ENCODE measurements at places on chromosomes 1 and 21. TPM values are rescaled to one million over a fixed set of nuclear protein-coding genes. Genes with fewer than 3 reads are reported as not detected.

The TGFB2 gene
- total RNA-seq, result 2.1 TPM

The HPCA gene
- not detected for total RNA-seq

The AKR7A3 gene
- 0.21 TPM for total RNA-seq

The DNAJC6 gene
- 0.93 TPM for total RNA-seq

The RIT1 gene
- 21.6 TPM for total RNA-seq

The KRTAP12-2 gene
- total RNA-seq, result not detected

The ZNF593OS gene
- not detected for total RNA-seq

The C1orf115 gene
- 10.3 TPM for total RNA-seq

The NPHS2 gene
- not detected for total RNA-seq

The LY9 gene
- total RNA-seq, result not detected

The SPOCD1 gene
- total RNA-seq, result 1.5 TPM

The DYNLT5 gene
- not detected for total RNA-seq

The TNFRSF25 gene
- 0.96 TPM for total RNA-seq

The RGS21 gene
- total RNA-seq, result not detected

The LCE1F gene
- not detected for total RNA-seq

The VANGL2 gene
- total RNA-seq, result 2.0 TPM

The KCNA2 gene
- 0.24 TPM for total RNA-seq

The HAPLN2 gene
- not detected for total RNA-seq

The DNAI4 gene
- total RNA-seq, result 0.40 TPM

The ZSCAN20 gene
- 5.1 TPM for total RNA-seq

The KRTAP7-1 gene
- not detected for total RNA-seq

The MINDY1 gene
- total RNA-seq, result 11.3 TPM

The SPATA6 gene
- total RNA-seq, result 6.8 TPM

The CR1L gene
- not detected for total RNA-seq

The ERICH3 gene
- total RNA-seq, result not detected

The NIBAN1 gene
- 14.4 TPM for total RNA-seq

The AKNAD1 gene
- total RNA-seq, result not detected

The AADACL3 gene
- not detected for total RNA-seq

The CCDC30 gene
- total RNA-seq, result 1.5 TPM

The SH2D1B gene
- not detected for total RNA-seq

The CRNN gene
- total RNA-seq, result not detected

The PLA2G4A gene
- total RNA-seq, result 35.7 TPM

The LHX8 gene
- 0.08 TPM for total RNA-seq
